ENCODE measurements at places on chromosomes 1 and 21. TPM values are rescaled to one million over a fixed set of nuclear protein-coding genes. Genes with fewer than 3 reads are reported as not detected.
A peak's percentile ranks its signal among the peaks of the same experiment; 100 is the strongest.

The LIN9 gene
- 7.0 TPM for total RNA-seq

The PYHIN1 gene
- 5.8 TPM for total RNA-seq

The RNF186 gene
- not detected for total RNA-seq

The CTXND2 gene
- not detected for total RNA-seq

The YOD1 gene
- total RNA-seq: 24.6 TPM

The LRRIQ3 gene
- total RNA-seq: 25.8 TPM

GRCh38 chr1:178630417-178630816 is 94.6 kb upstream of the RALGPS2 start:
- no peak for DNase-seq

DNA sequence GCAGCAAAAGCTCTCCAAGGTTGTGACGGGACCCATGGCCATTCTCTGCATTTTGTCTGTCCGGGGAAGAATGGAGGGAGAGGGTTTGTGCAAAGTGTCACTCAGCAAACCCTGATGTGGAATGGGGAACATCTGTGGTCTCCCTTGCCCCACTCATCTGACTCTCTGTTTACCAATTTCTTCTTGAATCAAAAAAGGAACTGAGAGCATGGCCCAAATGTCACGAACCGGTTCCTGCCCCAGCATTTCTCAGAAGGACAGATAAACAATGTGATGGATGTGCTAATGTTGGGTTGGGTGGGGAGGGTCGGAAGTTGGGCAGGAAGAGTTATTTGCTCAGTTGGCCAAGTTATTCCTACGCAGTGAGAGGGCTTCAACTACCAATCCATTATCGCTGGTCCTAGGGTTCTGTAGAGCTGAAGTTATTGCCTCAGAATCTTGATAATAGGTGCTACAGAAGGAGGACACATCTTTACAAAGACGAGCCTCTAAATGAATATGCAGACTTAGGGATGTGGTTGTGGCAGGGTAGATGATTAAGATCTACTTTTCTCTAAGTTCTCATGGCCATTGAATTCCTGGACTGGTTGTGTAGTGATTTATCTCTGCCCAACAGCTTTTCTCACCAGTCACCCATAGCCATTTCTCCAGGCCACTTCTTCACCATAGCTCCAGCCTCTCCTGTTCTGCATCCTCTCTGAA is 9.6 kb upstream of the DUSP12 start:
- peak; percentile 25 for DNase-seq

DNA sequence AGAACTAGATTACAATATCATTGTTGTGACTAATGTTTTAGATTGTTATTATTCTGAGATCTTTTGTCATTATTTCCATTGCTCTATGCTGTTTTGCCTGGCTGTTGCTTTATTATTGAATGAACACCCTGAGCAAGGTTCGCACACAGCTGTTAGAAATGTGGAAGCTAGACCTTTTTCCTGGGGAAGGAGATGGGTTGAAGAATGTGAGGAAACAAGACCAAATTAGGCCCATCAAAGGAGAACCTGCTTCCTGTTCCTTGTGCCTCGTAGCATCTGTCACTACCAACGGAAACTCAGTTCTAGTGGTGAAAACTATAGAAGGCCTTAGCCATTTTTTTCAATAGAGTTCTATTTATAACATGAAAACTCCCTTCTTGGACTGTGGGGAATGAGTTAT is 68.7 kb downstream of the RGL1 start:
- DNase-seq: no peak

DNA sequence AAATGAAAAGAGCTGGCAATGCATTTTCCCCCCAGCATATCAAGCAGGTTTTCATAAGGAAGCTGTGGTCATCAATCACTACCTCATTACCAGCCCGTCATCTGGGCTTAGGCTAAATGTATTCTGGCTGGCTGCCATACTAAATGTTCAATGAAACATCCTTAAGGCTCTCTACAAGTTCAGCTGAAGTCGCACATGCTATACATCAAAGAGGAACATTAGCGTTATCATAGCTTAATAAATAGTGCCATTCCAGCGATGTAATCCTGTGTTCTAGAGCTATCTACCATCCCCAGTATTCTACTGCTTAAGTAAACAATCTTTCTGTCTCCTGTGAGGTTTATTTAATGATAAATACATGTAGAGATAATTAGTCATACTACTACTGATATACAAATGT is 288.8 kb downstream of the DPYD start:
- DNase-seq: peak; percentile 84

DNA sequence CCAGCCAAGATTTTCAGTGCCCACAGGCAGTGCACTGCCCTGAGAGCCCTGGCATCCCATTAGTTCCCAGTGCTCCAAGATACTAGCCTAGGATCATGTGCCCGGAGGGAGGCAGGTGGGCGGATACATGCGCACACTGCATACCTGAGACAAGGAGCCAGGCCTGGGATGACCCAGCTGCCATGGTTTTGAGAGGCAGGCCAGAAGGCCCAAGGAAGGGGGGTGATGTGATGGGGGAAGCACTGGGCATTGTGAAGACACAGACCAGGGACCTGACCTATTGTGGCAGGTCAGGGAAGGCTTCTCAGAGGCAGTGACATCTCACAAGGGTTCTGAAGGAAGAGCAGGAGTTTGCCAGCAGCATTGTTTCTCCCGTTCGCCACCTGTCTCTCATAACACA is 3.6 kb downstream of the ZC3H12A start:
- DNase-seq: no peak

- DNase-seq: no peak
Measured at GRCh38 chr1:58649555-58649954, 50.3 kb downstream of the MYSM1 start.
